ENCODE measurements at places on chromosomes 2 and 18. TPM values are rescaled to one million over a fixed set of nuclear protein-coding genes. Genes with fewer than 3 reads are reported as not detected.

NT5DC4 gene
- not detected for total RNA-seq

LIMS3 gene
- 1.4 TPM for total RNA-seq

EIF2AK3 gene
- total RNA-seq, result 9.7 TPM

ATP6V1B1 gene
- not detected for total RNA-seq

CACNB4 gene
- total RNA-seq, result 0.33 TPM

IGFBP5 gene
- 1.3 TPM for total RNA-seq

CRACDL gene
- 3.6 TPM for total RNA-seq

ABCB11 gene
- 0.28 TPM for total RNA-seq

GAL3ST2 gene
- not detected for total RNA-seq

LYPD6B gene
- 7.3 TPM for total RNA-seq

SLC38A11 gene
- not detected for total RNA-seq

ADAM17 gene
- 26.6 TPM for total RNA-seq

IL36G gene
- 15.7 TPM for total RNA-seq

GRB14 gene
- total RNA-seq, result 0.98 TPM

CCDC121 gene
- 0.21 TPM for total RNA-seq

COBLL1 gene
- 14.6 TPM for total RNA-seq

EGR4 gene
- total RNA-seq, result not detected

MOGAT1 gene
- total RNA-seq, result not detected
